ENCODE measurements at places on chromosomes 11 and 22.

GRCh38 chr11:103086461-103086860, 5.5 kb downstream of the DCUN1D5 start:
- DNase-seq = no peak

DNA sequence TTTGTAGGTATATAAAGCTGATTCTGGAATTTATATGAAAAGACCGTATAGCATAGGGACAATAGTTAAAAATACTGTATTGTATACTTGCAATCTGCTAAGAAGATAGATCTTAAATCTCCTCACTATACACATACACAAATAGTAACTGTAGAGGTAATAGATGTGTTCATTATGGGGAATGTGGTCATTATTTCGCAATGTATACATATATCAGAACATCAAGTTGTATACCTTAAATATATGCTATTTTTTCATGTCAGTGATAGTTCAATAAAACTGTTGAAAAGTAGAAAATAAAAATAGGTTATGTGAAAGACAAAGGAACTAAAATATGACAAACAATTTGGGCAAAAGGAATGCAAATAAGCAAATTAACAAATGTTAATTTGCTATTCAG, 35.2 kb upstream of the LIN7C start:
- DNase-seq = no peak

DNA sequence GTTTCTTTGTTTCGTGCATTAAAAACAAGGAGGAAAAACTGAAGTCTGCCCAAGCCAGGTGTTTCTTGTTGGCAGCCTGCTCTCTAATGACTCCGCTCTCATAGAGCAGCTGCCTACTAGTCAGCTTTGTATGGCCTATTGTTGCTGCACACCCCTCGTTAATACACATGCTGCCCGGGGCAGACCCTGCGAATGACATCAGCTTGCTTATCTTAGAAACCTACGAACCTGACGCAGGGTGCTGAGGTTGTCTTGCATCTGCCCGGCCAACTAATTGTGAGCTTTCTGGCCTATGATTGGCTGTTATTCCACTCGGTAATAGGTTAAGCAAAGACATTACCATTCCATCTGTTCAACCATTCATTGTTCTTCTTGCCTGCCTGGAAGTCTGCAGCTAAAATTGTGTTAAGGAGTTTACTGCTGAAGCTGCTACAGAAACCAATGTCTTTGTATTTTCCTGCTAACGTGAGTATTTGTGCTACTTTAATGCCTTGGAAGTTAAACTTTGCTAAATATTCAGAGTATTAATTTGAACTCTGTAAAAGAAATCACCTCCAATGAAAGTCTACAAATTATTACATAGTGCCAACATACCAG, 37.5 kb downstream of the ZC3H12C start:
- DNase-seq = no peak

- peak; percentile 63 for DNase-seq
Measured at GRCh38 chr11:2156416-2157182, 4.4 kb downstream of the INS start.

DNA sequence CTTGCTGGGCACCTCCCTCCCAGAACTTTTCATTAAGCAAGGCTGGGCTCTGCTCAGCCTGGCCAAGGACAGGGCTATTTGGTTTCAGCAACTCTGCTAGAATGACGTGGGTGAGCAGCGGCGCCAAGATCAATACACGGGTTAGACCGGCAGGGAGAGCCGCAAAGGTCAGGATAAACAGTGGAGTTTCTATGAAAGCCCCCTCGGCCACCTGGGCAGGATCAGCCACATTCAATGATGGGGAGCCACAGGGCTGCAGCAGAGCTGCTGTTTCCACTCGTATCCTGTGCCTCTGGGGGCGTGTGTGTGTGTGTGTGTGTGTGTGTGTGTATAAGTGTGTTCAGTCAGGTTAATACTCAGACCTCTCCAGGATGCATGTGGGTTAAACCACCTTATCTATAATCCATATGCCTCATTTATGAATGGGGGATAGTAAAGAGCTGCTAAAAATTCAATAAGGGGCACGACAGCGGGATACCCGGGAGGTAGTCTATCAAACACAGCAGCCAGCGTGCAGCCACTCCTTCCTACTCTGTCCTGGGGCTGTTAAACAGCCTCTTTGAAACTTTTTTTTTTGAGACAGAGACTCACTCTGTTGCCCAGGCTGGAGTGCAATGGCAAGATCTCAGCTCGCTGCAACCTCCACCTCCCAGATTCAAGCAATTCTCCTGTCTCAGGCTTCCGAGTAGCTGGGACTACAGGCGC, 34.8 kb downstream of the MYH9 start:
- no peak for DNase-seq

DNA sequence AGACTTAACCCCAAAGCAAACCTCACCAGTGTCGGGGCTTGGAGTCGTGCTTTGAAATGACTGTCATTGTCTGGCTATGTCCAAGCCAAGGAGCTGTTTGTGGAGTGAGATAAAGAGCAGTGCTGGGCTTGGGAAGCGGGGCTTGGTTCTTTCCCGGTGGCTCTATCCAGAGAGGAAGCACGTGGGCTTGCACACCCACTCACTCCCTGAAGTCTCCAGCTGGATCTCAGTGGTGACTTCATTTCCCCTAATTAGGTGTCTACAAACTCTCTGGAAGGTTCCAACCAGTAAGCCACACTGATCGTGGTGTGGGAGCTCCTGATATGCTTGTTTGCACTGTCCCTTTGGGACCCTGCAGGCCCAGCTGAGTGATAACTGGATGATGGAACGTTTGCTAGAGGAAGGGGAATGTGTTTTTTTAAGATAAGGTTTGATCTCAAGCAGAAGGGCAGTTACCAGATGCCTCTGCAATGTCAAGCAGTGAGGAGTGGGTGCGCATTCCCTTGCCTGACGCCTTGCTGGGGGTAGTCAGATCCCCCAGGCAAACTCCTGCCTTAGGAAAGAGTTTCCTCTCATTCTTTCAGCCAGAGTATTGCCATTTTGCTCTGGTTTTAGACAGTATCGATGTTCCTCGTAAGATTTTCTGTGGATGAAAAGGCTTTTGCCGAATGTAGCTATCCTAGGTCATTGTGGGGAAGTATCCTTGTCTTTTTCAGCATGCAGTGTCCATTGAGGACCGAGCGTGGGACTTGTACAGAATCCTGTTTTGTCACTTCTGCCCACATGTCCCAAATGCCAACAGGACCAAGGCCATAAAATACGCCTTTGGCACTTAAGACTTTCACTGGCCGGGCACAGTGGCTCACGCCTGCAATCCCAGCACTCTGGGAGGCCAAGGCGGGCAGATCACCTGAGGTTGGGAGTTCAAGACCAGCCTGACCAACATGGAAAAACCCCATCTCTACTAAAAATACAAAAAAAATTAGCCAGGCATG, 90.9 kb downstream of the MICAL2 start:
- DNase-seq = no peak

DNA sequence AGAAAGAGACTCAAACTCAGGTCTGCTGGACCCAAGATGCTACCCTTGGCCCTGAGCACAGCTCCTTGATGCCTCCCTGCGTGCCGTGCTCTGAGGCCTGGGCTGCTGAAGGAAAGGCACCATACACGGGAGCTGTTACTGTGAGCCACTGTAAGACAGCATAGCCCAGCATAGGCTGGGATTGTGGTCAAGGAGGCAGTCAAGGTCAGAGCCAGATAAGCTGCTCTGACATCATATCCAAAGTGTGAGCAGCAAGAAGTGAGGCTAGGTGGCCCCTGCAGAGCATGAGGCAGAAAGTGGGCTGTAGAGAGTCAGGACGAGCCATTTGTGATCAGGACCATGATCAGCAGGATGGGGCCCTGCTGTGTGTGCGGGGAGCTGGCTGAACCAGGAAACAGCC, 7.7 kb downstream of the SLC22A8 start:
- no peak for DNase-seq

DNA sequence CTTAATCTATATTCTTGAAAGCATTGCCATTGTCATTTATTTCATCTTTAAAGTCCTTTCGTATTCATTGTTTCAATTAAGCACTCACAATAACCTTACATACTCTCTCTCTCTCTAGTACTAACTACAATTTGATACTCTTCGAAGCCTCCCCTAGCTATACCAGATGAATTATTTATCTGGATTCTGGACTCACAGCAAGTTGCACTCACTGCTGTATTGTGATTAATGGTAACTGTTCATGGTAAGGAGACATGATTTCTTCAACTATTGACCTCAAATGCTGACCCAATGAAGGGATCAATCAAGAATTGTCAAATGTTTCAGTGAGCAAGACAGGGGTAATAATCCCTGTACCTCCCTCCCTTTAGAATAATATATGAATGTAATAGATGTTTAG, 6.0 kb upstream of the OR52B6 start:
- no peak for DNase-seq

GRCh38 chr11:27485930-27486773, 13.6 kb upstream of the LGR4 start:
- DNase-seq = no peak
